LHCN-M2 (cell line): ENCODE measurements at places on chromosomes 11 and 22. TPM values are rescaled to one million over a fixed set of nuclear protein-coding genes. Genes with fewer than 3 reads are reported as not detected.
A peak's percentile ranks its signal among the peaks of the same experiment; 100 is the strongest.

- DNase-seq = no peak
Observed at GRCh38 chr22:20406686-20407408, 12.9 kb downstream of the ZNF74 start.

DNA sequence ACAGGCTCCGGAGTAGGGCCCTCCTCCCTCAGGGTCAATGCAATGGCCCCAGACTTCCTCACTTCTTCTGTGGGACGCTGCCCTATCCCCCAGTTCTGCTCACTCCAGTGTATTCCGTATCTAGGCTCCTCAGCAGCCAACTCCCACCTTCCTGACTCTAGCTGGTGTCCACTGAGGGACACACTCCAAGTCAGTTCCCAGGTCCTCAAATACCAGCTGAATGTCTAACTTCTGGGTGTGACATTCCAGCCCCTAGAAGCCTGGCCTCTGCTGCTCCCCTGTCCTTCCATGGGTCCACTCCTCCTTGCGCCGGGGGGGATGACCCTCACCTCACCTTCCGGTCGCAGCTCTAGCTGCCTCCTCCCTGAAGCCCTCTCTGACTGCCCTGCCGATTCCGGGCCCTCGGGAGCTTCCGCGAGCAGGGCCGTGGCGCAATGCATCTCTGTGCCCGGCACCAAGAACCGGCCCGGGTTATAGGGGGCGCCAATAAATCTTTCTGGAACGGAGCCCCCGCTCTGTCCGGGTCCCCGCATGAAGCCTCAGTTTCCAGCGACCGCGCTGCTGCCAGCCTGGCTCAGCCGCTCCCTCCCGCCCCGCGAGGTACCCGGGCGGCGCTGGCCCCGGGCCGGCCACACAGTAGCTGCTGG, 15.4 kb downstream of the BAD start:
- DNase-seq = peak; percentile 59

GRCh38 chr11:36713715-36714114, 115.7 kb upstream of the RAG2 start:
- no peak for DNase-seq

DNA sequence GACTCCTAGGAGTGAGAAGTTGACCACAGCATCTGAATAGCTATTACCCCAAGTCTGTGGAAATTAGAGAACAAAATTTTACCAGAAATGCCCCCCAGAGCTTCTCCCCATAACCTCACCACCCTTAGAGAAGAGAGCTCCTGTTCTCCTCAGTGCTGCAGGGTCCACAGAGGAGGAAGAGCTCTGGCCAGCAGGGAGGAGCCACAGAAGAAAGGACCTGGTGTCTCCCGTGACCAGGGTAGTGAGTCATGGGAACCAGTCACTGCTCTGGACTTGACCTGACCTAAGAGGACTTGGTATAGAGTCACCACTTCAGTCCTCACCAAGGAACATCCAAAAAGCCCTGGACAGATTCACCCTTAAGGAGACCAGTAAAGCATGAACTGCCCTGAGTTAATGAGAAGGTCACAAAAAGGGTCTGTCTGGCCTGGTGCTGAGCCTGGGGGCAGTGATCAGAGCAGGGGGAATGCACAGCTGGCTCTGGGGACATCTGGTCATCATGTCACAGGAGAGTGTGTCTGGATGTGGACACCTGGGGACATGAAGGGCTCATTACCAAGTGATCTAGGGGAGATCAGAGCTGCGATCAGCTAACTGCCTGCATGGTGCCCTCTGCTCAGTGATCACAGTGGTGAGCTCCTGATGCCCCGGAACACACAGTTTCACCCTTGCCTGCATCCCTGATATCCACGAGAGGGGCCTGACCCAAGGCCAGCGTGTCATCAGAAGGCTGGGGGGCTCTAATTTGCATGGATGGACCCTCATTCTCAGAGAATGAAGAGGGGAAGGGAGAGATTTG, 103.3 kb upstream of the TOP3B start:
- DNase-seq = peak; percentile 40

DNA sequence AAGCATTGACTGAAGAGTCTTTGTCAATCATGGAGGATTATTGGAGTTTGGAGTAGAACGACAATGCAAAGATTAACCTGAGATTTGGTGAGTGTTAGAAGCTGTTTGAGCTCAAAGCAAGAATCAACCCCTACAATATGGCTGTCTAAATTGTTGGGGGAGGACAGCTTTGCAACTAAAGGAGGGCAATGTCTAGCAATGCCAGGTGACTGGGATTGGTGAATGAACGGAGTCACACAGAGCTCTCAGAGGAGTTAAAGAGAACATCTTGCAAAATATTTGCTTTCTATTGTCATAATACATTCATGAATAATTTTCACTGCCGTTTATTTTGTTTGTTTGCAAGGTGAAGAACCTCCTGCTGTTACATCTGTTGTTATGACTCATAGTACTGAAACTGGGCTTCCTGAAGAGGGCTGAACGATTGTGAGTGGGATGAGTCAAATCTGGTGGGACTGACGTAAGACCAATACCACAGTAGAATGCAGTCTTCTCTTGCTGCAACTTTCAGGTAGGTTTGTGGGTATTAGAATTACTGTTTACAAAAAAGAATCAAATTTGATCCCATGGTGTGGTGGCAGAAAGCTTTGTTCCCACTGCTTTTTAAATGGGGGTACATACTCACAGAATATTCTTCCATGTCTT, 281.9 kb downstream of the CADM1 start:
- peak; percentile 93 for DNase-seq

DNA sequence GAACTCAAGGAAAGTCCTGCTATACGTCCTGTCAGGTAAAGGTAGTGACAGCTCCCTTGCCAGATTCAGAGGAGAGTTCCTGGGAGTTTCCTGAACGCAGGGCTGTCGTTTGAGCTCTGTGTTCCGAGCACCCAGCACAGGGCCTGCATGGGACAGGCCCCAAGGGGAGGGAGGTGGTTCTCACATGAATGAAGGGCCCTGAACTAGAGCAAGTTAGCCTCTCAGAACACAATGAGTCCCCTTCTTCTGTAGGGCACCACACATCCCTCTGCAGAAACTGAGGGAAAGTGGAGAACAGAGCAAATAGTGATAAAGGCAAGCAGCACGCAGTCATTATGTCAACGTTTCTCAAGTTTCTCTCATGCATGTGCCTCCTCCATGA, 35.3 kb downstream of the NEU3 start:
- DNase-seq = no peak

GRCh38 chr11:65850217-65851082, 7.5 kb downstream of the CFL1 start:
- DNase-seq = no peak

DNA sequence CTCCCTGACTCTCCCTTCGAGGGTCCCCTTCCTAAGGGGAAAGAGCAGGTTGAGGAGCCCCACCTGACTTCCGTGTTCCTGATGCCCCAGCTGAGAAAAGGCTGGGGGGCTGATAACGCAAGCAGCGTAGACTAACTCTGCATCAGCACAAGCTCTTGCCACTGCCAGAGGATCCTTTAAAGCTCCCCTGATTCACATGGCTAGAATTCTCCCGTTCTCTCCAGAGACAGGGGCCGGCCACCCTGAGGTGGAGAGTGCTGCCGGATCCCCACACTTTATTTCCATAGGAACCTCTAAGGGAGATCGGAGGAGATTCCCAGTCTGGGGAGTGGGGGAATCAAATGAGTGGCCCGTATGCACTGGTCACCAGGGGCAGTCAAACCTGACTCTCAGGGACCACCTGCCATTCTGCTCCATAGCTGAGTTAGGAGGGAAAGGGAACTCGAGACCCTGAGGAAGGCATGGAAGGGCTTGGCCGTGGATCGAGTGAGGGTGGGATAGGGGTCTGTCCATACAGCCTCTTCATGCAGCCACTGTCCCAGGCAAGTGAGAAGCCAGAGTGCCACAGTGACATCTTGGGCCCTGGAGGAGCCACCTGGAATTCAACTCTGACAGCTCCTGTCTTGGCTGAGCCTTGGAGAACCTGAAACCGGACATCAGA, 1.4 kb upstream of the VSIG10L2 start:
- DNase-seq = no peak

GRCh38 chr11:81787584-81788049, 946.0 kb downstream of the FAM181B start:
- no peak for DNase-seq

DNA sequence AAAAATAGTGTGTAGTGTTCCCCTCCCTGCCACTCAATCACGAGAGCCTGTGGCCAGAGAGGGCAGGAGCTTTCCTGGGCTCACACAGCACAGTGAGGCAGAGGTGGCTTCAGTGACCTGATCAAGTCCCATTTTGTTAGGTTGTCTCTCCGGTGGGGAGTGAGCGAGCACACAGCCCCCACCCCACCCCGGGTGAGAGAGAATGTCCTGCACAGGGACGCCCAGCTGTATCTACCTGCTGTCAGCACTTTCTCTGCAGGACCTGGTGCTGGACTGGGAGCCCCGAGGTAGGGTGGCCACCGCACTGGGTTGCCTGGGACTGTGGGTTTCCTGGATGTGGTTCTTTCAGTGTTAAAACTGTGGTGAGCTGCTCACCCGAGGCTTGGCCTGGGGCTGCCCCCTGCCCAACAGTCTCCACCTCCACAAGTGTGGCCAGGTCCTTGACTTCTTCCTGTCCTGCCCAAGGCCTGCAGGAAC, 6.1 kb downstream of the CAPN5 start:
- DNase-seq = no peak

GRCh38 chr11:125745979-125746378, at the start of gene PATE1:
Gene PATE1 (plus strand): TSS chr11:125746279. CDS start chr11:125746305, 26 bp downstream.
- DNase-seq = no peak

- DNase-seq = no peak
Observed at GRCh38 chr11:6778518-6778917, 4.3 kb upstream of the OR2AG1 start.

GRCh38 chr22:39530692-39531331, 1.7 kb downstream of the RPS19BP1 start:
- peak; percentile 57 for DNase-seq

- no peak for DNase-seq
Observed at GRCh38 chr11:6925636-6926207, 504 bp upstream of the ZNF215 start.

The UBQLNL gene
- total RNA-seq = 0.06 TPM in 1 of 2 replicates, not detected in the other
